Activated T-cell treated with anti-CD3 and anti-CD28 coated beads, Interleukin-2, amount 50 U/mL, for 24 hours (primary cell): ENCODE measurements at places on chromosomes 12 and 14.

DNA sequence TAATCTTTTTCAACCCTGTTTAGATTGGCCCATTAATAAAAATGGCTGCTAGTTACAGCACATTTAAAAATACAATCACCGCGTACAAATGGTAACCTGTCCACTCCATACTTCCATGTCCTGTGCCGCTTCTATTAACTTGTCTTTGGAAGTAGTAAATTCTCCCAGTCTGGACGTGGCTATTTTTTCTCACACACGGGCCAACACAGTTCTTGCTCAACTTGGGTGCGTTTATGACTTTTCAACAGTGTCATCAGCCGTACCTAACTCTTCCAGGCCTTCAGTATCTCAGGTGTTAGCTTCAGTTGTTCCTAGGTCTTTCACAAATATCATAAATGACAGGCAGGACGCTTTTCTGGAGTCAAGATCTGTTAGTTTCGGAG is 475 bp upstream of the PCNX1 start:
- peaks cover 77% of the 10 kb centered on the region for H3K4me1 ChIP-seq
- H3K36me3 ChIP-seq, result peaks cover 11% of the 10 kb centered on the region
- no peaks in the 10 kb centered on the region for H3K27me3 ChIP-seq
- DNase-seq, result no peak

DNA sequence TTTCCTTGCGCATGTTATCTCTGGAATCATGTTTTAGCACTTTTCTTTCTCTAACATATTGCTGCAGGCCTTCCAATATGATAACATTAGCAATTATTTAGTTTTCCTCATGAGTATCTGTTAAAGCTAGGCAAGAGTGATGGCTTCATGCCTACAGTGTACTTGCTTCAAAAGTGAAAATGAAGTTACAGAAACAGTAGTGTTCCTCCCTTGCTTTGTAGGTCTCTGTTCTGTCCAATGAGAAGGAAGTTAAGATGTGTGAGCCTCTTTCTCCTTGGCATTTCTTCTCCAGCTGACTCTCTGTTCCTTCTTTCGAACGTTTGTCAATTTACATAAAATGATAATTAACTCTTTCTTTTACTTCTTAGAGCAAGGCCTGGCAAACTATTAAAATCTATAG is 22.2 kb downstream of the LRRIQ1 start:
- no peak overlapping the region for H3K4me3 ChIP-seq
- no peaks in the 10 kb centered on the region for H3K4me1 ChIP-seq
- H3K27me3 ChIP-seq, result no peaks in the 10 kb centered on the region
- H3K36me3 ChIP-seq, result no peaks in the 10 kb centered on the region
- no peak overlapping the region for H3K27ac ChIP-seq

DNA sequence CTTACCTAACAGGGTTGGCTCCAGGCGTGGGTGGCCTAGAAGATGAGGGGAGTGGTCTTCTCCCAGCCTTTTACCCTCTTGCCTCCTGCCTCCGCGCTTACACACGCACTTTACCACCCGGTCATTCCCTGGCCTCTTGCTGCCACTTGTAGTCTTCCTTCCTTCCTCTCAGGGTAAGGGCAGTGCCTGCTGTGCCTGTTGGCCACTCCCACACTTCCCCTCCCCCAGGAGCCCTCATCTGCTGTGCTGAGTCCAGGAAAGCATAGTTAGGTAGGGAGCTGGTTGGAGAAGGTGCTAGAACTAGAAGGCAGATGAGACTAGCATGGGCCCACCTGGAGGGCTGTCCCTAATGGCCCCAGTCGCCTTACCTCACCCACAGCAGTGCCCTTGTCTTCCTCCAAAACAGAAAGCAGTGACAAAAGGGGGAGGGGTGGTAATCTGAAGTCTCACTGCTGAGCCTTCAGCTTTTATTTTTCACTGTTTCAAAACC is 54.3 kb upstream of the SRSF5 start:
- H3K27ac ChIP-seq, result peak overlapping the region; percentile 87
- peaks cover 67% of the 10 kb centered on the region for H3K4me1 ChIP-seq
- H3K36me3 ChIP-seq, result peaks cover 88% of the 10 kb centered on the region

GRCh38 chr12:91910871-91911388 is 234.7 kb downstream of the BTG1 start:
- no peak for DNase-seq
- H3K4me3 ChIP-seq, result no peak overlapping the region
- peaks cover 15% of the 10 kb centered on the region for H3K4me1 ChIP-seq
- H3K27ac ChIP-seq, result no peak overlapping the region

- no peaks in the 10 kb centered on the region for H3K4me1 ChIP-seq
- no peak overlapping the region for H3K4me3 ChIP-seq
- H3K36me3 ChIP-seq, result no peaks in the 10 kb centered on the region
- H3K27ac ChIP-seq, result no peak overlapping the region
Measured at GRCh38 chr14:33908540-33909223, 42.2 kb downstream of the EGLN3 start.

DNA sequence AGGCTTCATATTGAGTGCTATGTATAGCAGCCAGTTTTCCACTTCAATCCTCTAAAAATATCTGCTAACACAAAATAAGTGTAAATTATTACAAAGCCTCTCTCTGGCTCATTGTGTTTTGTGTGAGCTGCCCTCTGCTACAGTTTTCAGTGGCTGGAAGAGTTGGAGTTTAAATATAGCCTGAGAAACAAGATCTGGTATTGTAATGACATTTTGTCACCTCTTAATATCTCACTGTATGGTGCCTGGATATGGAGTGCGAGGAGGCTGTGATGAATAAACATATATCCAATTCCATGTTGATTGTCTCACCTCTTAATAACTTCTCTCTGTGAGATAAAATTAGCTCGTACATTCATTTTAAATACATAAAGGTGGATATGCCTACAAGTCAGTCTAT is 269.7 kb downstream of the FLRT2 start:
- no peaks in the 10 kb centered on the region for H3K27me3 ChIP-seq
- no peak for DNase-seq
- no peaks in the 10 kb centered on the region for H3K4me1 ChIP-seq
- no peak overlapping the region for H3K4me3 ChIP-seq
- H3K36me3 ChIP-seq, result no peaks in the 10 kb centered on the region

DNA sequence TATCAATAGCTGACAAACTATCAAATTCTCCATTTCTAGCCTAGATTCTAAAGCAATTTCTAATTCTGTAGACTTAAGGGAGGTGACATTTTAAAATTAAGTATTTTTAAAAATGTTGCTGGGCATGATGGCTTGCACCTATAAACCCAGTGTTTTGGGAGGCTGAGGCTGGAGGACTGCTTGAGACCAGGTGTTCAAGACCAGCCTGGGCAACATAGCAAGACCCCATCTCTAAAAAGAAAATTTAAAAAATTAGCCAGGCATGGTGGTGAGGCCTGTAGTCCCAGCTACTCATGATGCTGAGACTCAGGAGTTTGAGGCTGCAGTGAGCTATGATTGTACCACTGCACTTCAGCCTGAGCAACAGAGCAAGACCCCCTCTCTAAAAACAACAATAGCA is 15.1 kb downstream of the MGST1 start:
- no peaks in the 10 kb centered on the region for H3K4me1 ChIP-seq
- DNase-seq, result no peak
- H3K27me3 ChIP-seq, result no peaks in the 10 kb centered on the region
- no peak overlapping the region for H3K27ac ChIP-seq

DNA sequence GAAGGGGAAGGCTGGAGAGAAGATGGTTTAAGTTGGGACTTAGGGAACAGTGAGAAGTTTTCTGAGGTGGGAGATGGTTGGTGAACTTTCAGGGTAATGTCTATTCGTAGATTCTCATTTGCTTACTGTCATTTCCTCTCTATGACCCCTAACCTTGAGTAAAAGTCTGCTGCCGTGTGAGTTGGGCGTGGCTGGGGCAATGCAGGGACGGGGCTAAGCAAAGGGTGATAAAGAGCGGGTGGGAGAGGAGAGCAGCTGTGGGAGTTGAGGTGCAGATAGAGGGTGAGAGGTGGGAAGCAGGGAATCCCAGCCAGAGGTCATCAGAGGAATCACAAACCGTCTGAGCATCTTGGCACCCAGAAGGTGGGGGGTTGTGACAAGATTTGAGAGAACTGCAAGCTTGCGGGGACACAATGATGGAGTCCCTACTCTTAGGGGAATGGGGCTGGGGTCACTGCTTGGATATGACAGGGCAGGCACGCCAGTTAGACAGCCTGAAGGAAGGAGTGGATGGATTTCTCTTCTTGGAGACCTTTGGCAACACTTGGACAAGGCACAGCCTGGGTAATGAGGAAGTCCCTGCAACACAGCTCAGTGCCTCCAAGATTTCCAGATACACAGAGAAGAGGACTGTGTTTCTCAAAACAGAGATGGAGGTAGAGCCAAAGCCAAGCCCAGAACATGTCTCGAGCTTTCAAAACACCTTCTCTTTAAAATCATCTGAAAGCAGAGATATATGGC is 45.9 kb upstream of the CTDSP2 start:
- peaks cover 48% of the 10 kb centered on the region for H3K4me1 ChIP-seq
- no peak for DNase-seq

GRCh38 chr14:99260116-99260515 is 11.9 kb downstream of the BCL11B start:
- peaks cover 92% of the 10 kb centered on the region for H3K36me3 ChIP-seq
- H3K27me3 ChIP-seq, result no peaks in the 10 kb centered on the region
- peak overlapping the region; percentile 99 for H3K4me3 ChIP-seq

GRCh38 chr12:54593135-54593534 is 4.7 kb upstream of the PPP1R1A start:
- H3K36me3 ChIP-seq, result no peaks in the 10 kb centered on the region
- H3K4me1 ChIP-seq, result peaks cover 12% of the 10 kb centered on the region
- H3K27ac ChIP-seq, result no peak overlapping the region
- no peak overlapping the region for H3K4me3 ChIP-seq
- no peak for DNase-seq

- H3K27ac ChIP-seq, result no peak overlapping the region
- no peaks in the 10 kb centered on the region for H3K36me3 ChIP-seq
- no peaks in the 10 kb centered on the region for H3K27me3 ChIP-seq
- H3K4me1 ChIP-seq, result no peaks in the 10 kb centered on the region
- DNase-seq, result no peak
- no peak overlapping the region for H3K4me3 ChIP-seq
Measured at GRCh38 chr12:77965790-77966189, 135.1 kb downstream of the NAV3 start.
